ENCODE measurements at places on chromosomes 7 and 10.

DNA sequence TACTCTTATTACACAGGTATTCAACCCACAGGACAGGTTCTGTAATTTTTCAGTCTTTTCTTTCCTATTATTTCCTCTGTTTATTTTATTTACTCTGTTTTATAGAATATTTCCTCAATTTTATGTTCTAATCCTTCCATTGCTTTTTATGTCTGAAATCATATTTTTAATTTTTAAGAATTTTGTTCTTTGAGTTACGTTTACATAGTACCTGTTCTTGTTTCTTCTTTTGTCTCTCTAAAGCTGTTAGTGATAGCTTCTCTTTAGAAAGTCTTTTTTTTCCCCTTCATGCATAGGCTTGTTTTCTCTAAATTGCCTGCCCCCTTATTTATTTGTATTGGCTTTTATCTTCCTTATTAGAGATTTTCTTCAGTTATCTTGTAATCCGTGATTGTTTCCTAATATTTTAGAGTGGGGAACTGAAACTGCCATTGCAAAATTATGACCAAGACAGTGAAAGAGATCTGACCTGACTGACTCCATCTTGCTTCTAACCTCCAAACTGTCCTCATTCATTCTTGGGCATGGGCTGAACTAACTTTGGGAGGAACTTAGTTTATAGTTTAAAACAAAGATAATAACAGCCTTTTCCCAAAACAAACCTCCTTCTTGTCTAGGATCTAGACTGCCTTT is 187.6 kb downstream of the PFKFB3 start:
- DNase-seq, result no peak

- DNase-seq, result no peak
Measured at GRCh38 chr10:119292968-119293760, 85.8 kb downstream of the GRK5 start.

GRCh38 chr7:130180571-130181262 is 24.5 kb downstream of the TMEM209 start:
- DNase-seq, result no peak

GRCh38 chr7:29841926-29842701 is 35.8 kb downstream of the WIPF3 start:
- no peak for DNase-seq

DNA sequence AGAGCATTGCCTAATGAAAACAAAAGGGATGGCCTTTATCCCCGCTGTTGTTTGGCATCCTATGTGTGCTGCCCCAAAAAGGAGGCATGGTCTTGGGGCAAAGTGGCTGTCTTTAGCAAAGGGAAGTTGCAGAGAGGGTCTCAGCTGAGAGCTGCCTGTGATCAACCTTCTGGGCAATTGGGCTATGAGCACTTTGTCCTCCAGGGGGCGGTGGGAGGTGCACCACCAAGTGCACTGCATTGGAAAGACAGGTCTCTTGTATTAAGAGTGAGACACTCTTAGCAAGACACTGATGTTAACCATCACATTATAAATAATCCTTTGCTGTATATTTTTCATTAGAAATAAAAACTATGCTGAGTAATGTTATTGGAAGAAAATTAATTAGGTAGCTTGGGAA is 314.8 kb downstream of the POM121L12 start:
- peak; percentile 3 for DNase-seq

DNA sequence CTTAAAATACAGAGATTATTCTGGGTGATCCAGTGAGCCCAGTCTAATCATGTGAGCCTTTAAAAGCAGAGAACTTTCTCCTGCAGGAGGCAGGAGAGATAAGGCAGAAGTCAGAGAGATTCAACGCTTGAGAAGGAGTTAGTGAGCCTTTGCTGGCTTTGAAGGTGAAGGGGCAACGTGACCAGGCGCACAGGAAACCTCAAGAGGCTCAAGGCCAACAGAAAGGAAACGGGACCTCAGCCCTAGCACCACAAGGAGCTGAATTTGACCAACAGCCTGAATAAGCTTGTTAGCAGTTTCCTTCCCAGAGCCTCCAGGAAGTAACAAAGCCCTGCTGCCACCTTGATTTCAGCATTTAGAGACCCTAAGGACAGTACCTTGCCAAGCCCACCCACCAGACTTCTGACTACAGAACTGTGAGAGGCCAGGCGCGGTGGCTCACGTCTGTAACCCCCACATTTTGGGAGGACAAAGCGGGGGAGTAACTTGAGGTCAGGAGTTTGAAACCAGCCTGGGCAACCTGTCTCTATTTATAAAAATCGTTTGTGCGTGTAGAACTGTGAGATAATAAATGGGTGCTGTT is 87.3 kb upstream of the KAT6B start:
- DNase-seq, result no peak

DNA sequence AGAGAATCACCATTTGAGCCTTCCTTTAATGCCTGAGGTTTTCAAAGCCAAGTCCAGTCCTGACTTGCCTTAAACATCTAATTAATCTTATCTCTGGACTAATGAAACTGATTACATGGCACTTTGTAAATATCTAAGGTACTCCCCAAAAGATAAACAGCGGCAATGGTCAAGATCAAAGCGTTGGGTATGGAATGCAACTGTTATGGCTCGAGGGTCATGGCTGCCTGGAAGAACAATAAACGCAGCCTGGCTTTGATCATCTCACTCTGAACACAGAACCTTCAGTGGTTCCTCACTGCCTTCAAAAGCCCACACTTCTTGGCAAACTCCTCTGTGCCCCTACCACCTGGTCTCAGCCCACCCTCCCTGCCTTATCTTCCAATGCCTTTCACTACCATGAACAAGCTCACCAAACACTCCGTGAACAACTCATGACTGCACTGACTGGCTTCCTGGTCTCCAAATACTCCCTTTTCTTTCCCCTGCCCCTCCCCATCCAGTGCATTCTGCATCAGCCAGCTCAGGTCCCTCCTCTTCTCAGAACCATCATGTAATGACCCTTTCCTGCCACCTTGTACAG is 150.2 kb upstream of the NFE2L3 start:
- no peak for DNase-seq

DNA sequence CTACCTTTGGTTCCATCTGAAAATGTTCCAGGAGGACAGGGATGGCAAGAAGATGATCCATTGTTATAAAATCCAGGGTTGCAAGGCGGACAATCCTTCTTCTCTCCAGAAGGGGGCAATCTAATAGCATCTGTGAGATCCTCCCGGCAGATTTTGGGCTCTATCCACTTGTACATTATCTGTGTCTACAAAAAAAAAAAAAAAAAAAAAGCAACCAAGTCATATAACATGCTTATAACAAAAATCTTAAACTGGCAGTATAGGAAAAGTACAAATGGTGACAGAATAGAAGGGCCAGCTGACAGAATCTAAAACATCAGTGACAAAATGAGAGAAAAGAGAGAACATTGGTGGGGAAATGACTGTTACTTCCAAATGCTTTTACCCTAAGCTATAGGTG is 132.7 kb downstream of the ELAPOR2 start:
- peak; percentile 76 for DNase-seq

DNA sequence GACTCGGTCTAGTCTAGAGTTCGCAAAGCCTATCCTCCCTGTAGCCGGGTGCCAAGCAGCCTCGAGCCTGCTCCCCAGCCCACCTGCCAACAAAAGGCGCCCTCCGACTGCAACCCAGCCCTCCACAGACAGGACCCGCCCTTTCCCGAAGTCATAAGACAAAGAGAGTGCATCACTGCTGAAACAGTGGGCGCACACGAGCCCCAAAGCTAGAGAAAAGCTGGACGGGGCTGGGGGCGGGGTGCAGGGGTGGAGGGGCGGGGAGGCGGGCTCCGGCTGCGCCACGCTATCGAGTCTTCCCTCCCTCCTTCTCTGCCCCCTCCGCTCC is 622 bp upstream of the COL1A2 start:
- no peak for DNase-seq

DNA sequence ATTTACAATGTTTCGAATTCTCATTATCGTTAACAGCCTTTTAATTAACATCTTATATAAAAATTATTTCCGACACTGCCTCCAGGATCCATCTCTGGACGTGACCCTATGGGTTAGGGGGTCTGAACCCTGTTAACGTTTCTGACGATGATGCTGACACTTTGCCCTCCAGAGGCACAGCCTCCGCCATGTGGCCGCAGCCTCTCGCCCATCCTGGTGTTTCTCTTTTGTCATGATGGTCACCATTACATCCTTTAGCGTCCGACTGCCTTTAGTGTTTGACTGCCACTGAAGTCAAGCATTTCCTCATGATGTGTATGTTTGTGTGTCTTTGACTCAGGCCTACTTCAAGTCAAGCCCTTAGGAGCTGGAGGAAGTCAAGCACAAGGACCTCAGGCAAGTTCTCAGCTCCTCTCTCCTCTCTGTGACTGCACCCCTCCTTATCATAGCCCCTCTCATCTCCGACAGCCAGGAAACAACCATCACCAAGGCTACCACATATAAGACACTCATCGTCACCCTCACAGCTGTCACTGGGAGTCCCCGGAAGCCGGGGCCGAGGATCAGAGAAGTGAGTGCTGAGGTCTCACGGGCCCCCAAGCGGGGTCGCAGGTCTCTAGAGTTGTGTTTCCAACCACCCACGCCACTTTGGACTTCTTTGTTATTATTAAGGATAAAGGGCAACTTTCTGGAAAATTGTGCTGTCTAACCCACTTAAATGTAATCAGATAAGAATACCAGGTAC is 96.1 kb upstream of the PPP2R2D start:
- no peak for DNase-seq

DNA sequence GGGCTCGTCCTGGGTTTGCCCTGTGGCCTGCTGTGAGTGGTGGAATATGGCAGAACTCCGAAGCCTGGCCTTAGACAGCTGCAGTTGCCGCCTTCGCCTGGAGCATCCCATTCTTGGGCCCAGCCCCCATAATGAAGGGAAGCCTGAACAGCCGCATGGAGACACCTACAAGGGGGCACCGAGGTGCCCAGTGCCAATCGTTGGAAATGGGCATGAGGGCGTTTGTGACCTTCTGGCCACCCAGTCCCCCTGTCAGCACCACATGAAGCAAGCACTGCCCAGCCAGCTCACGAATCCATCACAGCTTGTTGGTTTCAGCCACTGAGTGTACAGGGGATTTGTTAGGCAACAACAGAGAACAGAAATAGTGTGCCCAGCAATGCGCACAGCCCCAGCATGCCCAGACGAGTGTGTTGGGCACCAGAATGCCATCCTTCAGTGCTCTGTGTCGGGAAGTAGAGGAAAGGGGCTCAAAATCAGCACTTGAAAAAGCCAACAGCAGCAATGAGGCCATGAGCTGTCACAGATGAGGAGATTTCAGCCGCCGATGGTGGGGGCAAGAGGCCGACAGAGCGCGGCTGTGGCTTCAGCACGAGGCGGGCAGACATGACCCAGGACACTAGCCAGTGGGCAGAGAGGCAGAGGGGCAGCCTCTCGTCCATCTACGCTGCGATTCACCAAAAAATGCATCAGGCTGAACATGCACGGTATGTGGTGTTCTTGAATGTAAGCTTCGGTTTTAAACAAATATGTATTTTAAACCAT is 91.2 kb downstream of the TNS3 start:
- DNase-seq, result no peak

- DNase-seq, result peak; percentile 89
Measured at GRCh38 chr7:28957064-28957750, 923 bp downstream of the TRIL start.

GRCh38 chr7:143050931-143051330 is 1.2 kb upstream of the OR6V1 start:
- peak; percentile 39 for DNase-seq

DNA sequence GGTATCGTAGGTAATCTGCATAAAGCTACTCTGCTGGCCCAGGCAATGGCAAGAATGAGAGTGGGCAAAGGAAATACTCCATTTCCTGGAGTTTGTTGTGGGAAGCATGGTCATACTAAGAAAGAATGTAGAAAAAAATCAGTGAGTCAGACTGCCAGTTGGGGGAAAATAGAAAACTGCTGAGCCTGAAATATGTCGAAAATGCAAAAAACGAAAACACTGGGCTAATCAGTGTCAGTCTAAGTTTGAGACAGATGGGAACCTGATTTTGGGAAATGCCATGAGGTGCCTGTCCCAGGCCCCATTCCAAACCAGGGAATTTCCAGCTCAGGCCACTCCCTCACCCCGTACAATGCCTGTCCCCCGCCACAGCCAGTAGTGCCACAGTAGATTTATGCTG is 150.0 kb downstream of the ZNF33B start:
- DNase-seq, result no peak

DNA sequence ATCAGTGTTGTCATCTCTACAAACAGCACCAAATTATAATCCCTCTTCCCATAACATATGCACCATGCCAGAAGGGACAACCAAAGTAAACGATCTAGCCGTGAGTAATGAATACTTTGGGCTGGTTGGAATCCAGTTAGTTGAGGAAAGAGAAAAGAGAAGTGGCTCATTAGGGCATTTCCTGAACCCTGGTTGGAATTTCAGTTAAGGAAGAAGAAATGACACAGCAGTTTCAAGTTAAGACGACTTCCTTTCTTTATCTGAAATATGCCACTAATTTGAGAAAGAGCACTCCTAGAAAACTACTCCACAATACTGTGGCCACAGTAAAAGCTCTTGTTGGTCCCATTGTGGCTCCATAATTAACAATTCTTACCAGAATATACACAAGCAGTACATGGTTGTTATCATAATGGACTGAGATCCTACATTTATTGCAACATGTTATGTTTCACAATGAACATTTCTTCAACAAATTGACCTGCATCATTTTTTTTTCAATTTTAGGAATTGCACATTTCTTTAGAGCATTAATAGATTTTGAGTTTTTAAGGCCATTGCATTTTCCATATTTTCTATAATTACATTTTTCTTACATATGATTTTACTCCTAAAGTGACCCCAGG is at the start of gene TFEC:
Gene TFEC, minus strand, starts transcription at position 113 of the 626 bp plus-strand sequence. CDS start 46,322 bp downstream, outside the sequence.
- DNase-seq, result no peak

- no peak for DNase-seq
Measured at GRCh38 chr7:49483142-49483541, 290.3 kb upstream of the VWC2 start.

DNA sequence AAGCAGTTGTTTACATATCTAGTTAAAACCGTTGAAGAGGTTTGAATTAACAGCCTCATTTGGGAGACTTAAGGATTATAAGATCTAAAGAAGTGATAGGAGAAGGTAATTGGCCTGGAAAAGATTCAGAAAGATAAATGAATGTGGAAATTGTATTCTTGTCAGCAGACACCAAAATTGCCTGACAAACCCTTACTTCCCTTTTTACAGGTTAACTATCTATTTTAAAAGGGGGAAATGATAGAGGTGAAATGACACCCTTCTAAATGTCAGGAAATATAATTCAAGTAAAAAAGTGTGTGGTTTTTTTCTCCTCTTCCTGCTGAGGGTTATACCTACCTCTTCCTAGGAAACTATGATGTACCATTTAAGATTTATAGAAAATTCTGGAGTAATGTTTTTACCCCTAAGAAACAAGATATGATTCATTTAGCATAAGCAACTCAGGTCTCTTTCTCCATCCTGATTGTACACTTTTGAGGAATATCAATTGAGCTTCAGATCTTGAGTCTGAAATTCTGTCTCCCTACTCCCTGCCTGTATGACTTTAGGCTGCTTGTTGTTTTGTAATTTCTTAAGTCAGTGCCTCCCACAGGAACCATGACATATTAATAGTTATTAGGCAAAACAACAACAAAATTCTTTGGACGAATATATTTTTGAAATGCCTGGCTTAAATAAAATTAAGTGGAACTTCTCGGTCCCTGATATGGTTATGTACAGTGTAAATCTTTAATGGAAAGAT is 250.4 kb downstream of the RNLS start:
- no peak for DNase-seq

- DNase-seq, result no peak
Measured at GRCh38 chr7:17530244-17530643, 231.8 kb downstream of the AHR start.

GRCh38 chr10:61023053-61023452 is 79.1 kb upstream of the RHOBTB1 start:
- DNase-seq, result no peak
